DMS 273 treated with DMSO at 0.1 percent for 48 hours (cell line): ENCODE measurements at places on chromosomes 3 and 15.
A peak's percentile ranks its signal among the peaks of the same experiment; 100 is the strongest.

GRCh38 chr3:108552267-108553159 is 36.7 kb downstream of the CIP2A start:
- DNase-seq = no peak

- DNase-seq = no peak
Measured at GRCh38 chr3:127065561-127066290, 82.8 kb downstream of the PLXNA1 start.

DNA sequence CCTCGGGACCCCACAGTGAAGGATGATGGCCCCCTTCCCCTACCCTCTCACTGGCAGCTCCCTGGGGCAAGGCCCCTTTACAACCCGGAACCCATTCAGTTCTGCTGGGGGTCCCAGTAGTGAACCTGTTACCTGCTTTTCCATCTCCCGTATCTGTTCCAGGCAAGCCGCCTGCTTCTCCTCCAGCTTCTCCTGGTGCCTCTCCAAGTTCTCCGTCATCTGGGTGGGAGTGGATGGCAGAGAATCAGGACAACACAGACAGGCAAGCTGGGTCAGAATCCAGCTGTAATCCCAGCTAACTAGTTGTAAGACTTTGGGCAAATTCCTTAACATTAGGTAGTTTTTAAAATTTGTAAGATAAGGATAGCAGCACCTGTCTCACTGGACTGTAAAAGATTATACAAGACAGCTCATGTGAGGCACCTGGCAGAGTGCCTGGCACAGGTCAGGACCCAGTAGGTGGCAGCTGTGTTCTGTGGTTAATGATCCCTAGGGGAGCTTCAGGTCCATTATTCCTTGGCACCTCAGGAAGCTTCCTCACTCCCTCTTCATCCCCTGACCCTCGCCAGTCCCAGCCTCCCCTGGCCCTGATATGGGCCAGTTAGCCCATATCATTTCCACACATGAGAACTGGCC is 6.4 kb upstream of the ANKRD63 start:
- no peak for DNase-seq

DNA sequence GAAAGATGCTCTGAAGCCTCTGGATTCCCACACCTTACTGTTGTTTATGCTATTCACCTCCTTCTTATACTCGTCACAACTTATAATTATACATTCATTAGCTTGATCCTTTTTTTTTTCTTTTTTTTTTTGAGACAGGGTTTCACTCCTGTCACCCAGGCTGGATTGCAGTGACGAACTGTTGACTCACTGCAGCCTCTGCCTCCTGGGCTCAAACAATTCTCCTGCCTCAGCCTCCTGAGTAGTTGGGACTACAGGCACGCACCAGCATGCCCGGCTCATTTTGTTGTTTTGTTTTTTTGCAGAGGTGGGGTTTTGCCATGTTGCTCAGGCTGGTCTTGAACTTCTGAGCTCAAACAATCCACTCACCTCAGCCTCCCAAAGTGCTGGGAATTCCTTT is 143.6 kb downstream of the PLCL2 start:
- no peak for DNase-seq

GRCh38 chr3:133931084-133931483 is 35.4 kb upstream of the RAB6B start:
- no peak for DNase-seq

DNA sequence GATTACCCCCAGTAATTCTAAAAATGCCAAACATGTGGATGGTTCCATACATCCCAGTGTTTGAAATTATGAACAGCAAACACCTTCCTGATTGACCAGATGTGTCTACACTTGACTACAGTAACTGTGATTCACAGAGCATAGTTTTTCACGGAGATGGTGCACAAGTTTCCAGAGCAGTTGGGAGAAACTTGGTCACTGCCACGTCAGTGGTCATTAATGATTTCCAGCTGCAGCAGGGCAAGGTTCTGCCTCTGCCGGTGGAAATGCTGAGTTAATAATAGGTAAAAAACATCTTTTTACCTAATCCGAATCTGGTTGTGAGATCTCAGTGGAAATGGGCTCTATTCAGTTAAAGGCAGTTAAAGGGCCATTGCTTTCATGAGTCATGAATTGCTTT is 154.1 kb upstream of the FEZF2 start:
- no peak for DNase-seq

DNA sequence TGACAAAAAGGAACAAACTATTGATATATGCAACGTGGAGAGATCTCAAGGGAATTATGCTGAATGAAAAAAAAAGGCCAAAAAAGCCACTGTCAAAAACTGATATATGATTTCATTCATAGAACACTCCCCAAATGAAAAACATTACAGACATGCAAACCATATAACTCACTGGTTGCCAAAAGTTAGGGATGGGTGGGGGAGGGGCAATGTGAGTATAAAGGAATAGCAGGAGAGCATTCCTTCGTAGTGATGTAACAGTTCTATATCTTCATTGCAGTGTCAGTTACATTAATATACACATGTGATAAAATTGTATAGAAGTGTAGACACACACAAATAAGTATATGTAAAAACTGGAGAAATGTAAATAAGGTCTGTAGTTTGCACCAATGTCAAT is 12.2 kb downstream of the GBE1 start:
- no peak for DNase-seq

DNA sequence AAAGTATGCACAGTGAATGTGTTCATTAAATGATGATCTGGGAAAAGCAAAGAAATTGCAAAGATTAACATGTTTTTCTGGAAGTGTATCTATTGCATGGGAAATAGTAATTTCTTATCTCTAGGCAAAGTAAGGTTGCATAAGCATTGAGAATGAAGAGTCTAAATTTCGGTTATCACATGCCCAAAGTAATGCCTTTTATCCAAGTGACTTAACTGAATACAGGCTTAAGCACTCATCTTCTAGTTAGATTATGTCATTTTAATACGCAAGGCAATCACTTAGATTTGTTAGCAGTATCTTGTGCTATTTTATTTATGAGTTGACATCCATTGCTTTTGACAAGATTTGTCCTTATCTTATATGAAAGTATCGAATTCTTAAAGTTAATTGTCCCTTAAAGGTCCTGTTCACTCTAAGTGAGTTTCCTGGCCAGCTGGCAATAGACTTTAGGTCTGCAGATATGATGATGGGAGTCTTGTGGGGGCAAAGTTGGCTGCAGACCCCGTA is 100.5 kb downstream of the NAALADL2 start:
- no peak for DNase-seq

DNA sequence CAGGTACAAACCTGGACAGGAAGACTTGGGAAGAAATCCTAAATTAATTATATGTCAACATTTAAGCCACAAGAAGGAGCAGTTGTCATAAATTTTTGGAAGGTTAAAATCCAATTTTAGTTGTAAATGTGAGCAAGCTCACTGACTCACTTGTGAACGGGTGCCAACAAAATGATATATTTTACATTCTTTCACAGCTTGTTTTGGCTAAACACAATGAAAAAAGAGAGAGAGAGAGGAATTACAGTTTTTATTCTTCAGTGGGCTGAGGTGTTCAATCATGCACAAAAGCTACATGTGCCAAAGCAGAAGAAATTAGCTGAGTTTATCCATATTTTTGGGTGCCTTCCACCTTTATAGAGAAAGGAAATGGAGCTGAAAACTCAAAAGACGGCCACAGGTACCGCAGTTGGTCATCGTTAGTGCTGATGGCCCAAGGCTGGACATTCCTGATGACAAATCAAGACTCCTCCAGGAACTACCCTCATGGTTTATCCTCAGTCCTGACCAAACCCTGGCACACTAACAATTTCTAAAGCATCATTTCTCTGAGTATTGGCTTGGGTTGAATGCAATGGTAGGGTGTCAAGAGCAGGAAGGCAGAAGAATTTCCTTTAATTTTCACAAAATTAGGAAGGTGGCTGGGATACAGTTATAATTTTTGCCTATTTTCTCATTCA is 37.6 kb upstream of the WNT5A start:
- no peak for DNase-seq

GRCh38 chr3:42490243-42490642 is 12.2 kb upstream of the VIPR1 start:
- no peak for DNase-seq

DNA sequence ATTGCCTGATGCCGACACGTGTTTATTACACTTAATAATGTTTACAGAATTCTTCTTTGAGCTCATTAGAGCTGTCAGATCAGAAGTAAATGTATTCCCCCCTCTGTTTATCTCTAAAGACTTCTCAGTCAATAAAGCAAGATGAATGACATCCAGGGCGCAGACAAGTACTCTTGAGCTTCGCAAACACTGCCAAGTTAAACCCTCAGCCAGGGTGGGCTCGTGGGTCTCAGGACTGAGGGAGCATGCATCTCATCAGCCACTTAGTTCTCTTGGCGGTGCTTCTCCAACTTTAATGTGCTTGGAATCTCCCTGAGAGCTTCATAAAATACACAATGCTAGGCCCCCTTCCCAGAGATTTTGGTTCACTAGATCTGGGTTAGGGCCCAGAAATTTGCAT is 333.9 kb upstream of the THRB start:
- DNase-seq = no peak

DNA sequence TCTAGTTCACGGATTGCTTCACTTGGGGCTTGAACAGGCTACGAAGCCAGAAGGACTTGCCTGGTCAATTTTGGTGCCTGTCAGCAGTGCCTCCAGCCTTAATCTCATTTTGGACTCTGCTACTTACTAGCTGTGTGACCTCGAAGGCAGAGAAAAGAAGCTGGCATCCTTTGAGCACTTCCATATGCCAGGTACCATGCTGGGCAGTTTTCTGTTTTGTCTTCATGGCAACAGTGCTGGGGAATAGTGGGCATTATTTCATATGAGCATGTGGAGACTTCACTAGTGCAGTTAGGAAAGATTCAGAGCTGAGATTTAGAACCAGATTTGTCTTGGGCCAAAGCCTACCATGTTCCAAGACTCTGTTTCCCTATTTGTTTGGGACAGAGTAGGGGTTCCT is 92.2 kb downstream of the LRTM1 start:
- no peak for DNase-seq

DNA sequence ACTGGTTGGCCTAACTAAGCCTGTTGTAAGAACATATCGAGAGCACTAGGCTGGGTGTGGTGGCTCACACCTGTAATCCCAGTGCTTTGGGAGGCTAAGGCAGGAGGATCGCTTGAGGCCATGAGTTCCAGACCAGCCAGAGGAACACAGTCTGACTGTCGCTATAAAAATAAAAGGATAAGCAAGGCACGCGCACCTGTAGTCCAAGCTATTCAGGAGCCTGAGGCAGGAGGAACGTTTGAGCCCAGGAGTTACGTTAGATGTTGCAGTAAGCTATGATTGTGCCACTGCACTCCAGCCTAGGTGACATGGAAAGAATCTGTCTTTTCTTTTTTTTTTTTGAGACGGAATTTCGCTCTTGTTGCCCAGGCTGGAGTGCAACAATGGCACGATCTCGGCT is 24.9 kb downstream of the MAP4 start:
- DNase-seq = no peak

DNA sequence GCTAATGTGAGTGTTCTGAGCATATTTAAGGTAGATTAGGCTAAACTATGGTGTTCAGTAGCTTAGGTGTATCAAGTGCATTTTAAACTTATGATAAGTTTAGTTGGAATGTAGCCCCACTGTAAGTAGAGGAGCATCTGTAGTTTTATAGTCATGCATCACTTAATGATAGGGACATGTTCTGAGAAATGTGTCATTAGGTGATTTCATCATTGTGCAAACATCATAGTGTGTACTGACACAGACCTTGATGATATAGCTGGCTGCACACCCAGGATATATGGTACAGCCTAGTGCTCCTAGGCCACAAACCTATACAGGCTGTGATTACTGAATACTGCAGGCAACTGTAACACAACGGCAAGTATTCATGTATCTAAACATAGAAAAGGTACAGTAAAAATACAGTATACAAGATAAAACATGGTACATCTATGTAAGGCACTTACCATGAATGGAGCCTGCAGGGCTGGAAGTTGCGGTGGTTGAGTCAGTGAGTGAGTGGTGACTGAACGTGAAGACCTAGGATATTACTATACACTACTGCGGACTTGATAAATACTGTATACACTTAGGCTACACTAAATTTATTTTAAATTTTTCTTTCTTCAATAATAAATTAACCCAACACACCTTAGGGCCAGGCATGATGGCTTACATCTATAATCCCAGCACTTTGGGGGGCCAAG is 17.9 kb downstream of the DNAH1 start:
- DNase-seq = no peak

GRCh38 chr3:13072239-13072599 is 1.0 kb downstream of the IQSEC1 start:
- DNase-seq = peak; percentile 31

- DNase-seq = no peak
Measured at GRCh38 chr3:17235310-17235709, 350.6 kb downstream of the PLCL2 start.

DNA sequence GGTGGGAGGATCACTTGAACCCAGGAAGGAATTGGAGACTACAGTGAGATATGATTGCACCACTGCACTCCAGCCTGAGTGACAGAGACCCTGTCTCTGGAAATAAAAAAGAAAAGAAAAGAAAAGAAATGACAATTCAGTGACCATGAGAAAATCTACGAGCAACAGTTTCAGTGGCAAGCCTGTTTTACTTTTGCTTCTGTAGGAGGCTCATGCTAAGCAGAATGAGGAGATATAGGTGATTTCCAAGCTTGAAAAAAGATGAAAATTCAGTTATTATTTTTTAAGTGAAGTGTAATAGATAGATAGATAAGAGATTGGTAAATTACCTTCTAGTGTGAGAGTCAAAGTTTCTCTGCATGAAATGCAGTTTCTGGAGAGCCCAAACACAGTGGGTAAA is 651.1 kb downstream of the GRM7 start:
- no peak for DNase-seq

DNA sequence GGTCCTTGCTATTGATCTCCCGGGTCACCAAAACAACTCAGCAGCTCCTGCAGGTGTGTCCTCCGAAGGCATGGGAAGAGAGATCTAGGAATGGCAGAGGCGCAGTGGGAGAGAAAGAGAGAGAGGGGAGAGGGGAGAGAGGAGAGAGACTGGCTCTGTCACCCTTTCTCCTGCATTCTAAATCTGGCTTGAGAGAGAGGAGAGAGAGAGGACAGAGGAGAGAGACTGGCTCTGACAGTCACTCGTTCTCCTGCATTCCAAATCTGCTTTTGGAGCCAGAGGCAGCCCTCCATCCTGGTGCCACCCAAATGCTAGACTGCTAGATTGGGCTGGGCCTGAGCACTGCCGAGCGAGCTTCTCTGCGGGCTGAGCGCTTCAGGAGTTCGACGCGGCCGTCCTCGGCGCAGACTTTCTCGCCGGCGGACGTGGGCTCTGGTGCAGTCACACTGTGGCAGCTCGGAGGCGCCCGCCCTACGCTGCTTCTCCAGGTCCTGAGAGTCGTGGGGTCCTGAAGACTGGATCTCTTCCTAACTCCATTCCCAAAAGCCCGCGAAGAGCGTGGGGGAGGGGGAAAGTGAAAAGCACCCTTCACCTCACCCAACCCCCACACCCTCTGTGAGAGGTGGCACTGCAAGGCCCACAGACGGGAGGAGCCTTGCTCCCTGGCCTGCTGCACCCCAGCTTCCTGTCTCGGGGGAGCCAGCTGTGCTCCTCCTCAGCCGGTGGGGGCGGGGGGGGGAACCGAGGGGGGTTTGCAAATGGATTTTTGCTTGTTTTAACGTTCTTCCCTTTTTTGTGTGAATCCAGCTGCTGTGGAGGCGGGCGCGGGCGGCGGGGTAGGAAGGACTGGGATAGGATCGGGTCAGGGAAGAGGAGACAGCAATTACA is 222.3 kb downstream of the MEIS2 start:
- DNase-seq = no peak

- DNase-seq = no peak
Measured at GRCh38 chr3:24388611-24389010, 106.0 kb downstream of the THRB start.
